Effector CD8-positive, alpha-beta T cell (primary cell): ENCODE measurements at places on chromosomes 13 and 19.

GRCh38 chr19:42532891-42533290 is 4.6 kb upstream of the CEACAM1 start:
- no peak for DNase-seq

DNA sequence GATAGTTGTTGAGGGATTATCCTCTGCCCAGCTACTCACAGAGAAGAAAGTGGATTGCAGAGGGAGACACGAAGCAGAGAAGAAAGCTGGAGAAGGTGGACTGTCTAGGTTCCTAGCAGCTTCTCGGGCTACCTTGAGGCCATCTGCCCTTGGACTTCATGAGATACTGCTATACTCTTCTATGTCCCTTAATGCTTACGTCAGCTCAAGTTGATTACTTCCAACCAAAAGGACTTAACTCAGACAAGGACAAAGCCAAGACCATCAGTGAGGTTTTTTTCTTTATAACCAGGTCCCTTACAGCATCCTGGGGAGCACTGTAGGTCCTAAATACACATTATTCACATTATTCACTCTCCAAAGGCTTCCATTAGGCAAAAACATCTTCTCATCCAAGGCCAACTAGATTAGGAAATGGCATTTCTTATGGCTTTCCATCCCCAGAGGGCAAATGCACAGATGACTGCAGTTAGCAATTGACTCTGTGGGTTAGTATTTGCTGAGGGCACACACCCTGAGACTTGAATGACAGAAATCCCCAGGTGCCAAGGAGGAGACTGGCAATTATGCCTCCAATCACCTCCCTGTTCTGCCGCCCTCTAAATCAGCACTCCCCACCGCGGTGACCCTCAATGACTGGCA is 4.1 kb upstream of the UBE2L5 start:
- DNase-seq, result no peak

- DNase-seq, result peak; percentile 34
These were observed 3.1 kb downstream of the RANBP3 start for GRCh38 chr19:5974721-5975387.

- DNase-seq, result no peak
These were observed 2.3 kb upstream of the KDM4B start for GRCh38 chr19:4966591-4966990.

- DNase-seq, result no peak
These were observed 504.9 kb downstream of the DIAPH3 start for GRCh38 chr13:59658738-59659330.
